ENCODE measurements at places on chromosomes 4 and X.

DNA sequence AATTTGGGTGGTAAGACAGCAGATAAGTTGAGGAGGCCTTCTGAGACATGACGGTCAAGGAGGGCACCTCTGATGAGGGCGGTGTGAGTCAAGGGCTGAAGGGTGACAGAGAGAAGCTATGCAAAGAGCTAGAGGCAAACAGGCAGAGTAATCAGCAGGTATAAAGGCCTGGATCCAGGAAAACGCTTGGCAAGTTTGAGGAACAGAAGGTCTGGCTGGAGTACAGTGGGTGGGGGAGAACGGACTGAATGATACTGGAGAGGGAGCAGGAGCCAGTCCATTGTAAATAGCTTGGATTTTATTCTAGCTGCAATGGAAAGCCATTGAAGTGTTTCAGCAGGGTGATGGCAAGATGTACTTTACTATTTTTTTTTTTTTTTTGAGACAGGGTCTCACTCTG, 39.3 kb downstream of the RAB33B start:
- no peak overlapping the region for H3K27ac ChIP-seq
- H3K4me1 ChIP-seq = no peaks in the 10 kb centered on the region
- H3K4me3 ChIP-seq = no peak overlapping the region
- no peaks in the 10 kb centered on the region for H3K36me3 ChIP-seq

- no peaks in the 10 kb centered on the region for H3K4me1 ChIP-seq
- no peak overlapping the region for H3K4me3 ChIP-seq
- no peak overlapping the region for H3K27ac ChIP-seq
Measured at GRCh38 chr4:129532573-129532972, 436.6 kb downstream of the C4orf33 start.

- H3K27ac ChIP-seq = no peak overlapping the region
- no peaks in the 10 kb centered on the region for H3K27me3 ChIP-seq
- H3K4me1 ChIP-seq = no peaks in the 10 kb centered on the region
- H3K4me3 ChIP-seq = no peak overlapping the region
- DNase-seq = no peak
Measured at GRCh38 chr4:185718578-185719499, 93.2 kb downstream of the SORBS2 start.

- no peaks in the 10 kb centered on the region for H3K4me1 ChIP-seq
- no peak for DNase-seq
- H3K4me3 ChIP-seq = no peak overlapping the region
Measured at GRCh38 chr4:36573441-36573840, 292.0 kb downstream of the DTHD1 start.

- H3K27me3 ChIP-seq = peaks cover 6% of the 10 kb centered on the region
Measured at GRCh38 chr4:3630598-3631543, 98.6 kb upstream of the LRPAP1 start.

DNA sequence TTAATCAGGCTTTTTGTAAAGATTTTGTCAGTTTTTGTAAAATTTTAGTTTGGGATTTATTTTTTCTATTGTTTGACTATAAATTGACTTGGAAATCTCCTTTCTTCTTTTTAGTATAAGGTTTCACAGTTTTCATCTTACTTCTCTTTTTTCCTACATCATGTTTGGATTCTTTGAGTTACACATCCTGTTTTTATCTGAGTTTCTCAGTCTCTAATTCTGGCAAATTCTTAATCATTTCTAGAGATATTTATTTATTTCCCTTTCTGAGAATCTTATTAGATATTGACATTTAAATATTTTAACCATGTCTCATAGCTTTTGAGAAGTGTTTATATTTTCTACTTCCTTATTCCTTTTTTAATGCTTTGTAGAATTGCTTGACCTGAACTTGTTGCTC, 20.7 kb downstream of the USP53 start:
- peaks cover 44% of the 10 kb centered on the region for H3K4me1 ChIP-seq
- peak overlapping the region; percentile 33 for H3K27ac ChIP-seq
- H3K27me3 ChIP-seq = no peaks in the 10 kb centered on the region
- no peak overlapping the region for H3K4me3 ChIP-seq
- peaks cover 21% of the 10 kb centered on the region for H3K36me3 ChIP-seq

GRCh38 chr4:83146841-83147240, 32.3 kb upstream of the PLAC8 start:
- H3K27me3 ChIP-seq = no peaks in the 10 kb centered on the region
- H3K4me3 ChIP-seq = no peak overlapping the region
- H3K27ac ChIP-seq = no peak overlapping the region
- H3K4me1 ChIP-seq = peaks cover 27% of the 10 kb centered on the region

GRCh38 chrX:71181558-71181909, 36.9 kb downstream of the NLGN3 start:
- H3K4me3 ChIP-seq = peak overlapping the region; percentile 88
- H3K36me3 ChIP-seq = peaks cover 2% of the 10 kb centered on the region
- DNase-seq = peak; percentile 59
- no peaks in the 10 kb centered on the region for H3K27me3 ChIP-seq
- peaks cover 25% of the 10 kb centered on the region for H3K4me1 ChIP-seq
- peak overlapping the region; percentile 98 for H3K27ac ChIP-seq

- H3K36me3 ChIP-seq = peaks cover 38% of the 10 kb centered on the region
- H3K27me3 ChIP-seq = no peaks in the 10 kb centered on the region
- peaks cover 14% of the 10 kb centered on the region for H3K4me1 ChIP-seq
- H3K4me3 ChIP-seq = no peak overlapping the region
- H3K27ac ChIP-seq = peak overlapping the region; percentile 70
Measured at GRCh38 chr4:53100501-53101190, 238.5 kb downstream of the RASL11B start.

DNA sequence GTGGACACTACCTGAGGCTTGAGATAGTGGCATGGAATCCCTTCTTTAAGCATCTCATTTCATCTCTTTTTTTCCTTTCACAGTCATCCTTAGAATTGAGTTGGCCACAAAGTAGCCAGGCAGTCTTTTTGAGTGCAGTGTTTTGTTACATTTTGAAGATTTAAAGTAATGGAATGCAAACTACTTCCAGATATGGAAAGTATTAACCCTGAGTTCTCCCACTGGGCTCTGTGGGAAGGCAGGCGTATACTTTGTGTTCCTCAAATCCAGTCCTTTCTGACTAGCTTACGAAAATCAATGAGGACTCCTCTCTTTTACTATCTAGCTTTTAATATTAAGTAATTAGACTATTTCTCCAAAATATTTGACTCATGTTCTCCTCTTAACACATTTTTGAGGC, 29.9 kb downstream of the PCDH10 start:
- H3K4me1 ChIP-seq = no peaks in the 10 kb centered on the region
- no peaks in the 10 kb centered on the region for H3K27me3 ChIP-seq
- DNase-seq = no peak
- H3K36me3 ChIP-seq = no peaks in the 10 kb centered on the region
- H3K27ac ChIP-seq = no peak overlapping the region

DNA sequence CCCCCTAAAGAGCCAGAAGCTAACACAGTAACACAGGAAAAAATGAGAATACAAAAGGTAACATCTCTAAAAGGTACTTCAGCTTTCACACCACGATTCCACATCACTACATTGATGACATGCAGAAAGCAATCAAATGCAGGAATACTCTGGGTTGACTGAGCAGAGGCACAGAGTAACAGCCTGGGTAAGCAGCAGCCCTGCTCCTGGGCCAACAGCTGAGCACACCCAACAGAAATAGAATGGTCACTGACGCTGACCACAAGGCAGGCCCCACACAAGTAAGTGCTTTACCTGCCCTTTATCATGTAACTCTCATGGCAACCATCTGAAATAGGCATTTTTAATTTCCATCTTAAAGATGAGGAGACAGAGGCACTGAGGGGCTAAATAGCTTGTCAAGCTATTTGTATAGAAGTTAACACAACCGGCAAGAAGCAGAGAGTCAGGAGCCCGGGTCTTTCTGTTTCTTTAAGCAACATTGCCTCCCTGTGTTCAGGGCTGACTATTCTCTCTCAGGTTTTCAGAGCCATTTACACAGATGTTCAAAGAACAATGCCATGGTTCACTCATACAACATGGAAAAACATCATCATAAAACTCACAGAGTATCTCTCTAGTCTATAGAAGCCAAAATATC, 168.9 kb downstream of the ZNF674 start:
- no peaks in the 10 kb centered on the region for H3K36me3 ChIP-seq
- DNase-seq = peak; percentile 13
- H3K4me1 ChIP-seq = peaks cover 12% of the 10 kb centered on the region
- H3K4me3 ChIP-seq = no peak overlapping the region

GRCh38 chr4:182562350-182562749, 319.1 kb downstream of the TENM3 start:
- no peaks in the 10 kb centered on the region for H3K4me1 ChIP-seq
- peaks cover 14% of the 10 kb centered on the region for H3K27me3 ChIP-seq
- no peak overlapping the region for H3K4me3 ChIP-seq
- no peaks in the 10 kb centered on the region for H3K36me3 ChIP-seq
- no peak overlapping the region for H3K27ac ChIP-seq

DNA sequence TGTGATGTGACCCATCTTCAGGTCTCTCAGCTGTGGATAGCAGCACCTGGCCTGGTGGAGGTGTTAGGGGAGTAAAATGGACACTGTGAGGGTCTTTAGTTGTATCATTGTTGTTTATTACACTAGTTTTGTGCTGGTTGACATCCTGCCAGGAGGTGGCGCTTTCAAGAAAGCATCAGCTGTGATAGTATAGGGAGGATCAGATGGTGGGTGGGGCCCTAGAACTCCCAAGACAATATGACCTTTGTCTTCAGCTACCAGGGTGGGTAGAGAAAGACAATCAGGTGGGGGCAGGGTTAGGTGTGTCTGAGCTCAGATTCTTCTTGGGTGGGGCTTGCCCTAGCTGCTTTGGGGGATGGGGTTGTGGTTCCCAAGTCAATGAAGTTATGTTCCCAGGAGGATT, 162.8 kb downstream of the PPP1R2C start:
- no peaks in the 10 kb centered on the region for H3K27me3 ChIP-seq
- H3K36me3 ChIP-seq = no peaks in the 10 kb centered on the region
- H3K27ac ChIP-seq = no peak overlapping the region

GRCh38 chrX:68203646-68204045, 229.6 kb downstream of the OPHN1 start:
- H3K4me1 ChIP-seq = no peaks in the 10 kb centered on the region
- H3K27me3 ChIP-seq = peaks cover 2% of the 10 kb centered on the region
- no peak overlapping the region for H3K27ac ChIP-seq
- H3K4me3 ChIP-seq = no peak overlapping the region

GRCh38 chrX:129771266-129771995, 8.3 kb upstream of the SASH3 start:
- H3K4me1 ChIP-seq = peaks cover 76% of the 10 kb centered on the region
- peaks cover 3% of the 10 kb centered on the region for H3K36me3 ChIP-seq
- no peaks in the 10 kb centered on the region for H3K27me3 ChIP-seq
- H3K27ac ChIP-seq = peak overlapping the region; percentile 86
- H3K4me3 ChIP-seq = peak overlapping the region; percentile 36

GRCh38 chrX:48753708-48754228, 7.8 kb upstream of the GLOD5 start:
- no peak overlapping the region for H3K27ac ChIP-seq
- no peaks in the 10 kb centered on the region for H3K36me3 ChIP-seq
- DNase-seq = no peak
- no peaks in the 10 kb centered on the region for H3K27me3 ChIP-seq
- H3K4me1 ChIP-seq = peaks cover 5% of the 10 kb centered on the region
- H3K4me3 ChIP-seq = no peak overlapping the region

DNA sequence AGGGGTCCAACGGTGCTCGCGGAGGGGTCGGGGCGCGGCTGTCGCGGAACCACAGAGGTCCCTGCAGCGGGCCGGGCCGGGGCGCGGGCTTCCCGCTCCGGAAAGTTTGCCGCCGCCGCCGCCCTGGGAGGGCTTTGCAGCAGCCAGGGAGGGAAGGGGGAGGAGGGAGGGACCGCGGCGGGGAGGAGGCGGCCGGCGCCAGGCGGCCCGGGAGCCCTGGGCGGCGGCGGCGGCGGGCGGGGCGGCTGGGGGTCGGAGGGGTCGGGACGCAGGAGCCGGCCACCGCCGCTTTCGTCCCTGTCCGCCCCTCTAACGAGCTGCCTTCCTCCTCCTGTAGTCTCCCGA, 375 bp downstream of the FGFR3 start:
- peaks cover 17% of the 10 kb centered on the region for H3K27me3 ChIP-seq
- no peaks in the 10 kb centered on the region for H3K36me3 ChIP-seq
- DNase-seq = peak; percentile 35
- no peak overlapping the region for H3K27ac ChIP-seq
- H3K4me1 ChIP-seq = peaks cover 2% of the 10 kb centered on the region
- no peak overlapping the region for H3K4me3 ChIP-seq

DNA sequence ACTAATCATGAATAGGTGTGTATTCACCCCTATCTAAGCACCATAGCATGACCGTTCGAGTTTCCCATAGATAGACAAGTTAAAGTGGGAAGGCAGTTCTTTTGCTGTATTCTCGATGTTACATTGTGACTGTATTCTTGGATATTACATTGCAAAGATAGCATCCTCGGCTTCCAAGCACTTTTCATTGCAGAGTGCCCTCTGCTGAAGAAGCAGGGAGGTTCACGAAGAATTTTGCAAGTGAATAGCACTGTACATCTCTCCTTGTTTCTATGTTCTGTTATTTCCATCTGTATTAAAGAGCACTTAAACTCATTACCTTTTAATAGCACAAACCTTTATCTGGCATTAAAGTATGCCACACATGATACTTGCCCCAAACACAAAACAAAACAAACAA, 426.7 kb upstream of the ARX start:
- DNase-seq = no peak
- no peaks in the 10 kb centered on the region for H3K4me1 ChIP-seq
- no peak overlapping the region for H3K4me3 ChIP-seq
- H3K27me3 ChIP-seq = no peaks in the 10 kb centered on the region
- H3K27ac ChIP-seq = no peak overlapping the region

GRCh38 chr4:119725688-119726330, 97.2 kb upstream of the PDE5A start:
- no peaks in the 10 kb centered on the region for H3K27me3 ChIP-seq
- DNase-seq = no peak
- H3K4me1 ChIP-seq = no peaks in the 10 kb centered on the region
- no peak overlapping the region for H3K27ac ChIP-seq
- no peaks in the 10 kb centered on the region for H3K36me3 ChIP-seq

DNA sequence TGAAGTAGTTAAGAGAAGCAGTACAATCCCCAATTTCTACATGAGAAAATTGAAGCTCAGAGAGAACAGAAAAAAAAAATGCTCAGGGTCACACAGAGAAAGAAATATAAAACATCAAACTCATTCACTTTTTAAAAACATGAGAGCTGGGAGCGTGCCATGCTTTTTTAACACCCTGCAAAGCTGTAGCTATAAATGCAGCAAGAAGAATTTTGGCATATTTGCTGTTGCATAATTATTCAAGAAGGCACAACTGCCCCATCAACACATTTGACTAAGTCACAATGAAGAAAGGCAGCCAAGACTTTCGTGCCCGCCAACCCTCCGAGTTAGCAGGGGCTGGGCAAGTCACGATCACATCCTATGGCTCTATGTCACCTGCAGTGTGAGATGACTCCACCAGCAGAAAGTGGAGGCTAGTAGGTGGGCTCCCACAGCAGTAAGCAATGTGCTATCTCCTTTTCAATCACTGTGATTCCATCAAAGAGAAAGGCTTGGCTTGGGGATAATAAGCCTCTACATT, 214.8 kb downstream of the DHX15 start:
- H3K36me3 ChIP-seq = no peaks in the 10 kb centered on the region
- DNase-seq = no peak
- H3K4me3 ChIP-seq = no peak overlapping the region
- H3K4me1 ChIP-seq = no peaks in the 10 kb centered on the region

DNA sequence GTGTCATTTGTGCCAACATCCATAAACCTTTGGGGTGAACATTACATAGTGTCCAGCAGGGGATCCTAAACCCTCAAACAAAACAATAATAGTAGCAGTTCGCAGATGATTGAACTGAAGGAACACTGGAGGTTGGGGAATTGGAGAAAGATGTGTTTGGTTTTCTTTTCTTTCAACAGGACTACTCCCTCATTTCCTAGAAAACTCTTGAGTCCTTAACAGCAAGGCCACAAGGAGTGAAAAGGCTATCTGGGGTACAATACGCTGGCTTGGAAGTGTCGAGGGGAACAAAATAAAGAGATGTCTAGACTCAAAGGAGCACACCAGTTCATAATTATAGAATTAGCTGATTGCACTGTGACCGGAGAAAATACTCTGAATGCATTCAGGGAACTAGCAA, 72.1 kb downstream of the IDS start:
- H3K27me3 ChIP-seq = peaks cover 3% of the 10 kb centered on the region
- no peaks in the 10 kb centered on the region for H3K36me3 ChIP-seq
- no peaks in the 10 kb centered on the region for H3K4me1 ChIP-seq
- no peak for DNase-seq
- no peak overlapping the region for H3K27ac ChIP-seq
